Stimulated activated CD4-positive, alpha-beta T cell treated with anti-CD3 and anti-CD28 coated beads, Interleukin-4, amount 100 ng/mL, for 24 hours (primary cell): ENCODE measurements at places on chromosomes 12 and 14.

DNA sequence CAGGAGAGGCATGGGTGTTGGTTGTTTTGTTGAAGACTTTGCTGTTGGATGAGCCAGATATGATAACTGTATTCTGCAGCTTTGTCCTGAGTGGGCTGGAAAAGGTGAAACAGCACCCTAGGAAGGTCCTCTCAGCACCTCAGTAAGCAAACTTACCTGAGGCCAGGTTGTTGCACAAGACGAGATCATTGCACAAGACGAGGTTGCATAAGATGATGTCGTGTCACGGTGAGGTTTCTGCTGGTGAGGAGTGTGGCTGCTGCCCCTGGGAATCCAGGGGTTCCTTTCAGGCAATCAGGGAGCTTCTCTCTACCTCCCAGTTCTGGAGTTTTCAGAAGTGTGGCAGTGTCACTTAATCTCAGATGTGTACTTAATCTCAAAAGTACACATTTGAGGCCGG lies 85.6 kb downstream of the GLT1D1 start:
- no peak for DNase-seq

DNA sequence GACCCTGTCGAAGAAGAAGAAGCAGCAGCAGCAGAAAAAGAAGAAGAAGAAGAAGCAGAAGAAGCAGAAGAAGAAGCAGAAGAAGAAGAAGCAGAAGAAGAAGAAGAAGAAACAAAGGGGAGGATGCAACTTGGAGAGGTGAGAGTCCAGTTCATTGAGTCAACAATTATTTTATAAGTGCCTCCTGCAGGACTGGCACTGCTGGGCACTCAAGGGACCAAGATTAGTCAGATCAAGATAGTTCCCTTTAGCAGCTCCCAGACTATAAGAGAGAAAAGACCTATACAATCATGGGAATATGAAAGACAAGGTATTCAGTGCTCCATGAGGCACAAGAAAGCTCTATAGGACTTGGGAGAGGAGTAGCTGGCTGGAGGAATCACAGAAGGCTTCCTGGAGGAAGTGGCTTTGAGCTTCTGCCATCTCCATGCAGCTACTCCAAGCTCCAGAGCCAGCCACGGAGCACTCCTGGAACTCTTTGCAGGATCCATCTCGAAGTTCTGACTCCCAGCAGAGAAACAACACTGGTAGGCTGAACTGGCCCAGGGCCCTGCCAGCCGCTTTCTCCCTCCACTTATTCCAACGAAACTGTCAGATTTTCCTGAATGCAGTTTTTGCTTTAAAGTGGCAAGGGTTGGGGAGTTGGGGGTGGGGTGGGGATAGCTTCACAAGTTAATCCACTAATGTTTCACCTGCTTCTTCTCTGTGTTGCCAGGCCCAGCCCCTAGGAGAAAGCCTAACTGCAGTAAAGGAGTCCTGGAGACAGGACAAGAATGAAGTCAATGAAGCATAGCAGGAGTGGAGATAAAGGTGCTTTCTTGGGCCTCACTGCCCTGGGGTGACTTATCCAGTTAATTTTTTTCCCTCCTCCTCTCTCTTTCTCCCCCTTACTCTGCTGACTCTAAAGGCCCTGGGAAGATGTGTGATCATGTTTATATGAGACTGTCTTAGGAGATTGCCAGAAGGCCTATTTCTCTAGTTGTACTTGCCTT lies 140.1 kb upstream of the PARP11 start:
- DNase-seq, result no peak

- no peak for DNase-seq
Measured at GRCh38 chr14:29035134-29035533, 268.5 kb downstream of the FOXG1 start.

- no peak for DNase-seq
Measured at GRCh38 chr12:96063046-96063445, 27.7 kb upstream of the LTA4H start.

GRCh38 chr14:52253503-52253902 lies 14.0 kb upstream of the PTGDR start:
- no peak for DNase-seq

DNA sequence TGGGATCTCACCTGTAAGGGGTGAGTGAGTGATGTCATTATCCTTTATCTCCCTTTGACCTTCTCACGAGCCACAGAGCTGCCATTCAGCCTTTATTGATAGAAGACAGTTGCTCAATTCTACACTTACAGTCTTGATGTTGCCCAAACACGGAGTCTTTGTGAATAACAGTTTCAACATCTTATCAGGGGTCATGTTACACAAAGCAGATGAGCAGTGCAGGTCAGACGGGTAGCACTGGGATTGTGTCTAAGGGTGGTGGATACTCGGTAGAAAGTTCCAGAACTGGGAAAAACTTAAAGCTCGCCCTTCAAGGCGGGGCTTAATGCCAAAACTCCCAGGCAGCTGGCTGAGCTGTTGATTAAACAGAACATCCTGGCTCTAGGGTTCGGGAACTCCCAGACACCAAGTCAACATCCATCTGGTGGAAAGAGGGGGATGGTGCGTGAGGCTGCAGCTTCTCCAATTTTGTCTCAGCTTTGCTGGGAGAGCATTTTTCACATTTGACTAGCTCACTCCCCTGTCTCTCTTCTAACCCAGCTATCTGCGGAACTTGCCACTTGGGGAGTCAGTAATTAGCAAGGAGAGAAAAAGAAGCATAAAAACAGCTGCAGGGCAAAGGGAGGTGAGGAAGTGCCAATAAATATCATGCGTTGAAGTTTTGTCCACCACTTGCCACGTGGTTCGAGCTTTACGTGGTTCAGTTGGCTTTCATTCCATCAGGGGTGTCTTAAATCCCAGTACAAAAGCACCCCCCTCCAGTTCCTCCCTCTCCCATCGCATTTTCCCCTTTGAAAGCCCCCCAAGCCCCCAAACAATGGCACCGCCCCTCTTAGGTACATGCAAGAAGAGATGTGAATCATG lies 31.0 kb downstream of the FOXN4 start:
- no peak for DNase-seq

DNA sequence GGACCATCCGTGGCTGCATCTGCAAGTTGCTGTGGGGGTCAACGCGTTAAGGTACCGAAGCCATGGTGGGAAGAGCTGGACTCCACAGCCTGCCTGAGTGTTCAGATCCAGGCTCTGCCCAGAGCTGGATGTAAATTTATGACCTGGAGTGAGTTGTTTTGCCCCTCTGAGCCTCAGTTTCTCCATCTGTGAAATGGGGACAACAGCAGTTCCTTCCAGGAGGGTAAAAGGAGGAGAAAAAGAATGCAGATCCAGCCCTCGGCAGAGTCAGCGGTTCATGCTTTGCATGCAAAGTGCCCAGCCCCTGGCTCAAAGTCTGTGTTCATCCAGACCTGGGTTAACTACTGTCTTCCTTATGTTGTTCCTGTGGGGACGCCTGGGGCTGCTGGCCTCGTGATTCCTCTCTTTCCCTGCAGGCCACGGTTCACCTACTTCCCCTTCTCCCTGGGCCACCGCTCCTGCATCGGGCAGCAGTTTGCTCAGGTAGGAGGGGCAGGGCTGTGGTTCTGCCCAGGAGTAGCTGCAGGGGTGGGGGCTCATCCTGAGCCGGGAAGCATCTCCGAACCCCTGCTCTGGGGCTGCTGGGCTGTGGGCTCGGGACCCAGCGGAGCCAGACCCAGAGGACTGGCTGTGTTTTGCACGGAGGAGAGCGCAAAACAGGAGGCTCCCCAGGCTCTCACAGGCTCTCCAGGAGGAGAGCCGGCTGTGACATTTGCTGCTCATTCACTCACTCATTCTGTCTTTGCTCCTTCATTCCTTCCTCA lies 41.9 kb downstream of the CYP46A1 start:
- DNase-seq, result no peak

- DNase-seq, result no peak
Measured at GRCh38 chr14:22448035-22448904, 140.8 kb downstream of the DAD1 start.

GRCh38 chr14:92644171-92644969 lies 104.1 kb downstream of the LGMN start:
- DNase-seq, result no peak

DNA sequence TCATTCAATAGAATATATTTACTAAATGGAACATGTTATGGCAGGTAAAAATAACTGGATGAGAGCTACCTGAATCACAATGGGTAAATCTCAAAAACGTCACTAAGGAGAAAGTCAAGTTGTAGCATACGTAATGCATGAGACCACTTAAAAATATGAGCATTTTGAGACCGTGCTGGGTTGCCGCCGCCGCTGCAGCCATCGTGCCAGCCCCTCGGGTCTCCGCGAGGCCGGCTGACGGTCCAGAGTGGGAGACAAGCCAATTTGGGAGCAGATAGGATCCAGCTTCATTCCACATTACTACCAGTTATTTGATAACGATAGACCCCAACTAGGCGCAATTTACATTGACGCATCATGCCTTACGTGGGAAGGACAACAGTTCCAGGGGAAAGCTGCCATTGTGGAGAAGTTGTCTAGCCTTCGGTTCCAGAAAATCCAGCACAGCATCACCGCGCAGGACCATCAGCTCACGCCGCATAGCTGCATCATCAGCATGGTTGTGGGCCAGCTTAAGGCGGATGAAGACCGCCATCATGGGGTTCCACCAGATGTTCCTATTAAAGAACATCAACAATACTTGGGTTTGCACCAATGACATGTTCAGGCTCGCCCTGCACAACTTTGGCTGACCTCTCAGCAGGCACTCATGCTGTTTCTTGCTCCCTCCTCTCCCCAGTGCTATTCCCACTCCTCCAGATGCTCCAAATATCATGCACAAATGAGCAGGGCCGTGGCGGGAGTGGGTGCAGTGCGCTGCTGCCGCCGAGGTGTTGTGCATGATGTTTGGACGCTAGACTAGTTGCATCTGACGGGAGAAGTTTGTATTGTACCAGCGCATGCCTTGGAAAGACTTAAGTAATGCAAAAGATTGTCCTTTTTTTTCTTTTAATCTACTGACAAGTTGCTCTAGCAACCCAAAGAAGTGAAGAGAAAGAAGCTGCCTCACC lies 6.3 kb upstream of the BRMS1L start:
- DNase-seq, result no peak

- DNase-seq, result no peak
Measured at GRCh38 chr12:50545213-50545612, 40.4 kb downstream of the DIP2B start.
